Activated CD8-positive, alpha-beta T cell treated with anti-CD3 and anti-CD28 coated beads, Interleukin-2, amount 10 ng/mL, durations not matched to agents 7 days and 5 days (primary cell): ENCODE measurements at places on chromosomes 12 and 14. TPM values are rescaled to one million over a fixed set of nuclear protein-coding genes. Genes with fewer than 3 reads are reported as not detected.

Gene SLC39A2
- not detected for total RNA-seq

GRCh38 chr12:111886662-111887545, 44.9 kb downstream of the MAPKAPK5 start:
- no peak for DNase-seq

- no peak for DNase-seq
Observed at GRCh38 chr12:72777806-72778205, 505.6 kb downstream of the TRHDE start.

- no peak for DNase-seq
Observed at GRCh38 chr14:34692348-34692747, 22.0 kb downstream of the CFL2 start.

DNA sequence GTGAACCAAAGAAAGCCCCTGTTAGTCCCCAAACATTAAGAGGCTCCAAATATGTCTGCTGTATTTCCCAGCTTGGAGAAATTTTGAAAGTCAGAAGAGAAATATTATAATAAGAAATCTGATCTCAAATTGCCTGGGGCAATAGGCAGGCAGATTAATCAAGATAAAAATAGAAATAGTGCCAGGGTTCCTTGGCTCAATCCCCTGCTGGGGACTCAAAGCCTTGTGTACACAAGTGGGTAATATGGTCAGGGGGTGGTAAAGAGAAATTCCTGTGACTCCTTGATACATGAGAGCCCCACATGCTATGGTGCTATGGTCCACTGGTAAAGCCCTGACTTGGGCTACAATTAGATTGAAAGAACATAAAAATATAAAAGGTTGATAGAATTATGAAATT, 41.3 kb upstream of the ARID2 start:
- no peak for DNase-seq
